ENCODE measurements at places on chromosomes 5 and 9.

- DNase-seq = no peak
Observed at GRCh38 chr9:116390303-116391228, 237.0 kb downstream of the PAPPA start.

- no peak for DNase-seq
Observed at GRCh38 chr9:21317956-21318923, 13.1 kb upstream of the IFNA5 start.

DNA sequence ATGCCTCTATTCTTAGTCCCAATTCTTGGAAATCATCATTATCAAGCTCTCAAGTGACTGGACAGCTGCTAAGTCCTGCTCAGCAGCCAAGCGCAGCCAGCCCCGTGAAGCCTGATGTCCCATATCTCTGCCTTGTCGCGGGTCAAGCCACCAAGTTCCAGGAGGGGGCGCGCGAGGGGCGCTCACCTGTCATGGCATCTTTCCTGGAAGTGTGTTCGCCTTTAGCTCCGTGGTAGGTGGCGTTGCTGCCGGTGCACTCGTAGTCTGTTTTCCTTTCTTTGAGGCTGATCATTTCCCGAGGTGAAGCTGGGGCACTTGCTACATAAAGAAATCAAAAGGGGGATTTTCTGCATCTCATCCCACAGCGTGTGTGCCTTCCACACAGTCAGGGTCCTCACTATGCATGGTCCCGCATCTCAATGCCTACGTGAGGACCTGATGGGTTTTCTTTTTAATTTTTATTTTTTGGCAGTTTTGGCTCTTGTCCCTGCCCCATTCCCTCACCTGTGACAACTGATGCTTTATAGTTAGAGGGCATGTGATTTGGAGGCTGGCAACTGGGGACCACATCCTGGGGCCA is 227.0 kb upstream of the DAP start:
- no peak for DNase-seq

DNA sequence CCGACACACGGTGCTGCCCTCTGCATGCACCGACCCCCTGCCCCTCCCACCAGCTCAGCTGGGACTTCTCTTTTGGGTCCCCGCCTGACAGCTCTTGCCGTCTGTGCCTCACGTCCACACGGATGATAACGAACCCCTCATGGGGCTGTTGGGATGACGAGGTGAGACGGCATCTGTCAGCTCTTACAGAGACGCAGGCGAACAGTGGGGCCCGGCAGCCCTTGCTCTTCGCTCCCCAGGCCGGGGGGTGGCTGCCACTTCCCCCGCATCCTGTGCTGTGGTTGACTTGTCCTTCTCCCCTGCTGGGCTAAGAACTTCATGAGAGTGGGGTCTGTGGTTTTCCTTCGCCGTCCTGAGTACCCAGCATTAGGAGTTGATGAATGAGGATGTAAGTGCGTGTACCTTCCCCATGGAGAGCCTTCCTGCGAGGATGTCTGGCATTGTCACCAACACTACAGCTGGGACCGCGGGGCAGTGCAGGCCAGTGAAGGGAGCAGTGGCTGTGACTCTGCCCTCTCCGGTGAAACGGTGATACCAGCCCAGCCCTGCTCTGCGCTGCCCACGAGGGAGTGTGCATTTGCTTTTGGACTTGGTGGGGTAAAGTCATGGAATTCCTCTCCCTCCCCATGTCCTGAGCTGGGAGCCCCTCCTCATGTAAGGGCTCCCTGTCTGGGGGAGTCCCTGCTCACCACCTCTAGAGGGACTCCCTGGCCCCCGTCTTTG is 23.2 kb downstream of the HK3 start:
- DNase-seq = no peak

- no peak for DNase-seq
Observed at GRCh38 chr5:87266914-87267573, 639 bp upstream of the RASA1 start.

DNA sequence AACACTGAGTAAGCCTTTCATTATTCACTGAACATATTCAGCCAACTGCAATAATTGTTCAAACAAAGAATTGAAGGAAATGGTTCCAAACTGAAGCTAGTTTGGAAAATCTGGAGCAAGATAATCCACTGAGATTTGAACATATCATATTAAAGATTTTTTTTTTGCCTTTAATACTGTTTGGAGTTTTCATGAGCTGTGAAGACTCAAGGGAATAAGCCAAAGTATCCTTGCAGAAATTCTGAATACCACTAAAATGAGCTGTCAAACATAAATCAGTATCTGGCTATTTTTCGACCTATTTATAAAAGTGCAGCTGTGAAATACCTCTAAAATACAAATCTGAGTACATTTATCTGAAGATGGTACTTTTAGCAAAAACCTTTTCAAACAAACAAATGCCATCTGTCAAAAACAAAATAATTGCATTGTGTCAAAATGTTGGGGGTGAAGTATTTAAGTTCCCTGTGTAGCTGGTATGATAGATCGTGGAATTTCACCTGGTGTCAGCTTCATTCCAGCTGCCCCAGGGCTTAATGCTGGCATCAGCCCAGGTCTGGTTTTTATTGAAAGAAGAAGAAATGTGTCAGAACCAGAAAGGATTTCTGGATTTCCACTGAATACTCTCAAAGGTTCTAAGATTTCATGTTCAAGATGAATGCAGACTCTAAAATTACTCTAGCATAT is 149.0 kb upstream of the GRAMD2B start:
- no peak for DNase-seq

- DNase-seq = no peak
Observed at GRCh38 chr5:55993013-55993412, 1.8 kb downstream of the IL6ST start.

DNA sequence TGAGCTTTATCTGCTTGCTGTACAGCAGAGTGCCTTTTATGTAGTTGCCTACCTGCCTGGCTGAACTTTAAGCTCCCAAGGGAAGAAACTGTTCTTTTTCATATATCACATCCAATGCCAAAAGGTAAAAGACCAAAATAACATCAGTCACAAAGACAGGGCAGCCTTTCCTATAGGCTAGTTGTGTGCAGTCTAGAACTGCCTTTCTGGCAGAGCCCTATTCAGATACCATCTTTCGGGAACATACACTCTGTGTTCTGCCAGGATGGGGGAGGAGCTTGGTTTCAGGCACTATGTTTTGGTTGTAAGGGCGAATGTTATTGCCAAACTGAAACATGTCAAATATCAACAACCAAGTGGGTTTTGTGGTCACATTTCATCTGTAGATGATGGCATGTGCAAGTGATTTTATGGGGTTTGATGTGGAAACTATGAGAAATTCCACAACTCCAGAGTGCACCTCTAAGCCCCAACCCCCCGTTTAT is 314.5 kb downstream of the ADGRV1 start:
- no peak for DNase-seq

GRCh38 chr9:89174291-89174690 is 4.3 kb downstream of the SHC3 start:
- no peak for DNase-seq

DNA sequence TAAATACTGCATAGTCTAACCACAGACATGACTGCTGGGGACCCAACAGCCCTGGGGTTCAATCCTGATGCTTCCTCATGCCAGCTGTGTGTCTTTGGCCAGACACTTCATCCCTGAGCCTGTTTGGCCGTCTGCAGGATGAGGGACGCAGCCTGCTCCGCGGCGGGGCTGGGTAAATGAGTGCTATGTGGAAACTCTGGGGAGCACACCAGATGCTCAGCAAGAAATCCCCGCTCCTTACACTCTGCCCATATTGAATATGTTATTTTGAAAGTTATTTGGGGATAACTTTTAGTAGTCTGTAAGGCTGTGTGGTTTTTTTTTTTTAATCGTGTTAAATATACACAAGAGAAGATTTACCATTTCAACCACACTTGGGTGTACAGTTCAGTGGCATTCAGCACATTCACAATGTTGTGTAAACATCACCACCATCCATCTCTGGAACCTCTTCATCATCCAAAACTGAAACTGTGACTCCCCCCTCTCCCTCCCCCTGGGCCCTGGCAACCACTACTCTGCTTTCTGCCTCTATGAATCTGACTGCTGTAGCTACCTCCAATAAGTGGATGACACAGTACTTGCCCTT is 42.7 kb downstream of the SH3PXD2B start:
- DNase-seq = no peak

DNA sequence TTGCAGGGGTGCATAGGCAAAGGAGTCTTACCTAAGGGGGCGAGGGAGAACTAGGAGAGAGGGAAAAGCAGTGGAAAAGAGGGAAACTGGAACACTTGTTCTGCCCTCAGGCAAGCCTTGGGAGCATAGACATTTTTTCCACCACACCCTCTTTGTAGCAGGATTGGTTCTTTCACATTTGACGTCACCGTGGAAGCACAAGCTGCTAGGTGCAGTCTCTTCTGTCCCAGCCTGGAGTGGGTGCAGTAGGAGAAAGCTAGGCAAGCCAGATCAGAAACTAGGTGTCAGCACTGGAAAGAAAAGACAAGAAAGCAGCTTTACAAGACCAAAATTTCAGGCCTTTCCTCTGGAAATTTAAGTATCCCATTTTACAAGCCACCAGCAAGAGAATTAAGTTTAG is 440.4 kb downstream of the EFNA5 start:
- DNase-seq = no peak

- no peak for DNase-seq
Observed at GRCh38 chr5:75711151-75711550, 6.1 kb downstream of the POC5 start.

DNA sequence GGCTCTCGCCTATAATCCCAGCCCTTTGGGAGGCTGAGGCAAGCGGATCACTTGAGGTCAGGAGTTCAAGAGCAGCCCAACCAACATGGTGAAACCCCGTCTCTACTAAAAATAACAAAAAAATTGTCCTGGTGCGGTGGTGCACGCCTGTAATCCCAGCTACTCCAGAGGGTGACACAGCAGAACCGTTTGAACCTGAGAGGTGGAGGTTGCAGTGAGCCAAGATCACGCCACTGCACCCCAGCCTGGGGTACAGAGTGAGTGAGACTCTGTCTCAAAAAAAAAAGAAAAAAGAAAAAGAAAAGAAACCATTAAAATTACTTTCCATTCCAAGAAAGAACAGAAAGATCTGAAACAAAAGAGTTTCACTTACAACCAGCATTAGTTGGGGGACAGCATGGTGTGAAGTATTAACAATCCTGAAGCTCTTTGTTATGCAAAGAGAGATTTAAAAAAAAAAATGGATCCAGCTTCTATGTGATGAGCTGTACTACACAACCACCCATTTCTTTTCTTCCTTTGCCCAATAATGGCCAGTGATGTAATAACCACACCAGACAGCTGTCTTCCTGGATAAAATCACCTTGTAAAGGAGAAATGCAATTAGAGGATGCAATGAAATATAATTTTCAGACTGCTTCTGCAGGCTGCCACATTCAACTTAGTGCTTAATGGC is 76.9 kb downstream of the MED27 start:
- DNase-seq = no peak

DNA sequence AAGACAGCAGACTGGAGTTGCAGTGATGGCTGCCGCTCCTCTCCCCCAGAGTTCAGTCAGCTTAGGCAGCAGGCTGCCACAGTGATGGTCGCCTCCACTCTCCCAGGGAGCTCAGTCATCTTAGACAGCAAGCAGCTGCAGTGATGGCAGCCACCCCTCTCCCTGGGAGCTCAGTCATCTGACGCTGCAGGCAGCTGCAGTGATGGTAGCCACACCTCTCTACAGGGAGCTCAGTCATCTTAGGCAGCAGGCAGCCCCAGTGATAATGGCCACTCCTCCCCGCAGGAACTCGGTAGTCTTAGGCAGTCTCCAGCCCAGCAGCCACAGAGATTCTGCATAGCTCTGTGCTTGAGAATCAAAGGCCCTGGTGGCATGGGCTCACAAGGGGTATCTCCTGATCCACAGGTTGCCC is 582.7 kb downstream of the DTWD2 start:
- peak; percentile 20 for DNase-seq

- DNase-seq = no peak
Observed at GRCh38 chr5:78076351-78076750, 218.1 kb downstream of the AP3B1 start.

- no peak for DNase-seq
Observed at GRCh38 chr9:86387376-86387775, 33.2 kb upstream of the TUT7 start.

DNA sequence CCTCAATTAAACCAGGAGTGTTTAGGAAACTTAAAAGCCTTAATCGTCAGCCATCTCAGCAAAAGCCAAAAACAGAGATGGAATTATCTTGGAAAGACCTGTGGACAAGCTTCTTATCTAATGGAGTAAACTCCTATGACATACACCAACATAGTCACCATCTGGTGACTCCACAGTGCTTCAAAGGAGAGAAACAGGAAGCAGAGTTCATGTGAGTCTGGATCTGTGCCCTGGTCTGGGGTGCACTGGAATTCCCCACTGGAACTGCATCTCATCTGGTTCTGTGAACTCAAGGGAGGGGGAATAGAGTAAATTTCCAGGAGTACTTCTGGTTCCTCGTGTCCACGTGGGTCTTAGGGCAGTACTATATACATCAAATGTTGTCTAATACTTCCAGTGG is 36.3 kb upstream of the KCNN2 start:
- no peak for DNase-seq

DNA sequence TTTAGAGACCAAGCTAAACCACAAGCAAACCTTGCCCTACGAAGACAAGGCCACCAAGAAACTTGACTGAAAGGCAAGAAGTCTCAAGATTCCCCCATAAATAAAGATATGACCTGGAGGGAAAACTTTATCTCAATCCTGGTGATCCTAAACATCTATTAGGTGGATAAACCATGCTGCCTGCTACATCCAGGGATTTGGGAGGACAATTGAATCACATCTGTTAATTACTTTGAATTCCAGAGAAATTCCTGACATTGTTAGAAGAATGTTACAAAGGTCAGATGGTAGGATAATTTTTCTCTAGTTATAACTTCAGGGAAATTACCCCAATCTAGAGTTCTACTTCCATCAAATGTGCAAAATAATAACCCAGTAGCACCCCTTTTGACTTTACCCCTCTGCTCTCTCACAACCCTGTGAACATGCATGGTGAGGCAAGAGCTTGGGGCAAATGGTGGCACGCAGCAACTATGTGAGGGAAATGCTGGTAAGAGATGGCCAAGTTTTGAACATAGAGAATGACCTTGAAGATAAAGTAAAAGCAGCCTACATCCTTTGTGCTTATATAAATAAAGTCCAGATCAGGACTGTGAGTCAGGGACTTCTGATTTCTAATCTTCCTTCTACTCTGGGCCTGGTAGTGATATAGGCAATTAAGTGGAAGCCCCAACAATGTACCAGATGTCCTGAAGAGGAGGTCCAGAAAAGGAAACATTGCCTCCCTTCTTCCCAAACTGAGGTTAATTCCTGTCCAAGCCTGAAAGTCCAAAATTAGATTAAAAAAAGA is 57.1 kb upstream of the PTGER4 start:
- DNase-seq = no peak

DNA sequence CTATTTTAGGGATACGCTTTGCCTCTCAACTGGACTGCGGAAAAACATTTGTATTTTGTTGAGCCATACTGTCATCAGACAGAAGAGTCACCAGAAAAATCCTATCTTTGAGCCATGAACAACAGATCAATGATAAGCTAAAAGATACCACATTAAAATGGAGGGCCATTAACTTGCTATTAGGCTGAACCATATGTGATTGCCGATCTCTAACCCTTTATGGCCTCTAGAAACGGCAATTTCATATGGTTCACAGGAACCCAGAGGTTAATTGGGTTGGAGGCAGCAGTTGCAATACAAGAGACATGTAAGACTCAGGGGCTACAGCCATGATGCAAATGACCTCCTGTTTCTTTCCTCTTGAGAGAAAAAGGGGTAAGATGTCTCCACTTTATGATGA is 69.8 kb downstream of the MYO10 start:
- DNase-seq = no peak
